MM.1S (cell line): ENCODE measurements at places on chromosomes 1 and 21.

GRCh38 chr1:17502326-17502778, 37.1 kb upstream of the ARHGEF10L start:
- peak; percentile 73 for DNase-seq

DNA sequence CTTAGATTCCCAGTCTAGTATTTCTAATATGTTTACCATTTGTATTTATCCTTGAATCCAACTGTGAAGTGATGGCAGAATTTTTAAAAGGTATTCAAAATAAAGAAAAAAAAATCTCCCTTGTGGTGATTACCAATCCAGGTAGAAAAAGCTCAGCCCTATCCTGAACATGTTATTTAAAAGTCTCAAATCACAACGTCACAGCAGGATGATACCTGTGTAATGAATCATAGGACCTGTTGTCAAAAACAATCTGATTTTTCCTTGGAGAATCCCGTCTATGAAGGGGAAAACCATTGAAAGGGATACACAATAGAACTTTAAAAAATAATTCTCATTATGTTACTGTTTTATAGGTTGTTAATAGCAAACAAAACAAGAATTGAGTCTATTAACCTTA, 76.9 kb upstream of the LBR start:
- DNase-seq = no peak

DNA sequence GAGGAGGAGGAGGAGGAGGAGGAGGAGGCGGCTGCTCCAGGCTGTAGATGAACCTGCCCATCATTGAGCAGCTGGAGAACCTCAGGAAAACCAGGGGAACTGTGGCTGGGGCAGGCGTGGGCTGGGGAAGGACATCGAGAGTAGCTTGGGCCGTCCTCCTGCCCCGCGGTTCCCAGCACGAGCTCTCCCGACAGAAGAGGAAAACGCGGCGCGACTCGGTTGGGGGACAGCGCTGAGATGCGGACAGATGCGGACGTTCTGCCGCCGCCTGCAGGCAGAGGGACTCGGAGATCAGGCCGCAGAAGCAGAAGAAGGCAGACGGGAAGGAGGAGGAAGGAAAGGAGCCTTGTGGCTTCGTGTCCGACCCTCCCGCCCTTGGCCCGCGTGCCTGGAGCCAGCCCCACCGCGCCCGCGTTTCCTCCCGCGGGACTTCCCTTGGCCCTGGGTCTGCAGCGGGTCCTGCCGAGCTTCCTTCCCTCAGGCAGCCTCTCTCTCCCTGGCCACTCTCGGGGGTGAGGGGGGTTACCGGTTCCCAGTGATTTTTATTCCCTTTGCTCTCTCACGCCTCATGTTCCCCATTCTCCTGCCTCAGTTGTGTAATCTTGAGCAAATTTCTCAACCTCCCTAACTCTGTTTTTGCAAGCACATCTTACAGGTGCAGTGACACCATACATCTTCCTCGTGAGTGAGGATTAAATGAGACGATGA, 1.7 kb upstream of the TNFRSF9 start:
- DNase-seq = no peak

DNA sequence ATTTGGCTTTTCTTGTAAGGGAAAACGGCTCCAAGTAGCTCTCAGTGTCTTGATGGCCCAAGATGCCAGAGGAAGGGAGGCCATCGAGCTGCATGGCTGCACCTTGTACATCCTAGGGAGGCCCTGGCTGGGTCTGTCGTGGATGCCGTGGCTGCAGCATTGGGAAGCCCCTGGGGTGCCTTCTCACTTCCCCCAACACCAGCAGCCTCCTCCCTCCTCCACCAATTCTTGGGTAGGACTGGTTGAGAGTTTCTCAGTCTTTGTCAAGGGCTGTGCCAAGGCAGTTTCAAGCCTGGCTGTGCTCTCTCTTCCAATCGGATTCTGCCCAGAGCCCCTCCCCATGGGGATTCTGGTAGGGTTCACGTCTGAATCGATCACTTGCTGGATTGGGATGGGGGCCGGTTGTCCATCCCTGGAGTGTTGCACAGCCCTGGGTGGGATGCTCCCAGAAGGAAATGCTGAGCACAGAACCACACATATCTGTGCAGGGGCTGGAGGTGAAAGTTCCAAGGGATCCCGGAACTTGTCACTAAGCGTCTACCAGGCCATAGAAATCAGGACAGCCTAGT, 14.0 kb upstream of the SPSB1 start:
- DNase-seq = no peak

GRCh38 chr21:31929548-31929947, 56.7 kb downstream of the HUNK start:
- DNase-seq = no peak

- no peak for DNase-seq
Observed at GRCh38 chr21:34180826-34181359, 107.5 kb downstream of the MRPS6 start.

DNA sequence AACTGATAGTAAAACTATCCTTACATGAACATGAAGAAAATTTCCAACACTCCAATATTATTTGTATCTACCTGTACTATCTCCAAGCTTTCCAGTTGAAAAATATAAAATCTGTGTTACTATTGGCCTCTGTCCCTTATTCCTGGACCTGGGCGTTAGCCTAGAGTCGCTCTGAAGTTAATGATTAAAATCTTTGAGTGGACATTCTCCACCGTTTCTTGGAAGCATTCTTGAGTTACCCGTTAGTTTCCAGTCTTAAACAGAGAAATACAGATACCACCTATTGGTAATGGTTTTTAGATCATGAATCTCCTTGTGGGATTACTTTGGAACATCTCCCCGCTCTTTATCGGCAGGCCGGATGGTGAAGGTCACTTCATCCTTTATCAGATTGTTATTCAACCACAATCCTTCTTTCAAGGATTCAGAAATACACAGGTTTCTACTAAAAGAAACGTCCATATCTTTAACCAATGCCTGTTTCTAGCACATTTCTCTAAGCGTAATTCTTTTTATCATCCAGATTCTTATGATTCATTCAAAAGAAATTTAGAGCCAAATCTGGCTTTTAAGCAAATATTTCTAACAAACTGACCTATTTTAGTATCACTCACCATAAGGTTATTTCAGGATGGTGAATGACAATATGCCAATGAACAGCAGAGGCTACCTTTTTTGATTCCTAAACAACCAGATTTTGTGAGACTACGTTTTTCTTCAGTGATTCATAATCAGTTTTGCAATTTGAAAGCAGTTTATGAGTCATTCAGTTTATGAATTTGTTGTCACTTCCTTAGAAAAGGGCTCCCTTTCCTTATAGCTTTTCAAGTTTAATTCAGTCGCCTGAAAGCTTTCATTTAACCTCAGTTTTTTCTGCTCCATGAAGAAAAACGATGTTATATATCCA, 70.2 kb upstream of the ERRFI1 start:
- DNase-seq = no peak

- no peak for DNase-seq
Observed at GRCh38 chr1:86993269-86993985, 79.0 kb downstream of the HS2ST1 start.

- no peak for DNase-seq
Observed at GRCh38 chr1:11465307-11465706, 13.6 kb upstream of the DISP3 start.

GRCh38 chr1:168321945-168322344, 41.3 kb downstream of the TBX19 start:
- DNase-seq = peak; percentile 76

GRCh38 chr21:45618287-45618686, 25.2 kb upstream of the PCBP3 start:
- no peak for DNase-seq

DNA sequence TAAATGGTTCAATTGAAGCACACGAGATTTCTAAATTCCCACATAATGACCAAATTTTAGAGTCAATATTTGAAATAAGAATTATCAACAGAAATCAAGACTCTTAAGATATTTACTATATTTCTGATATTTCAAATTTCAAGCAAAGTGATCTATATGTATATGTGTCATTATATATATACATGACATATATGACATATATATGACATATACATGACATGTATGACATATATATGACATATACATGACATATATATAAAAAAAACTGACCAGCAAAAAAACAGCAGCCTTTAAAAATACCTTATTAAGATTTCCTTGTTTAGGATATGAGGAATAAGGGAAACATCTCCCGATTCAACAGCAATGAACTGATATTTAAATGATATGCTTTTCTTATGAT, 266.2 kb downstream of the FAF1 start:
- DNase-seq = no peak

- no peak for DNase-seq
Observed at GRCh38 chr1:191634801-191635508, 523.3 kb upstream of the RGS18 start.

GRCh38 chr1:44812822-44813543, 4.7 kb downstream of the BTBD19 start:
- no peak for DNase-seq

DNA sequence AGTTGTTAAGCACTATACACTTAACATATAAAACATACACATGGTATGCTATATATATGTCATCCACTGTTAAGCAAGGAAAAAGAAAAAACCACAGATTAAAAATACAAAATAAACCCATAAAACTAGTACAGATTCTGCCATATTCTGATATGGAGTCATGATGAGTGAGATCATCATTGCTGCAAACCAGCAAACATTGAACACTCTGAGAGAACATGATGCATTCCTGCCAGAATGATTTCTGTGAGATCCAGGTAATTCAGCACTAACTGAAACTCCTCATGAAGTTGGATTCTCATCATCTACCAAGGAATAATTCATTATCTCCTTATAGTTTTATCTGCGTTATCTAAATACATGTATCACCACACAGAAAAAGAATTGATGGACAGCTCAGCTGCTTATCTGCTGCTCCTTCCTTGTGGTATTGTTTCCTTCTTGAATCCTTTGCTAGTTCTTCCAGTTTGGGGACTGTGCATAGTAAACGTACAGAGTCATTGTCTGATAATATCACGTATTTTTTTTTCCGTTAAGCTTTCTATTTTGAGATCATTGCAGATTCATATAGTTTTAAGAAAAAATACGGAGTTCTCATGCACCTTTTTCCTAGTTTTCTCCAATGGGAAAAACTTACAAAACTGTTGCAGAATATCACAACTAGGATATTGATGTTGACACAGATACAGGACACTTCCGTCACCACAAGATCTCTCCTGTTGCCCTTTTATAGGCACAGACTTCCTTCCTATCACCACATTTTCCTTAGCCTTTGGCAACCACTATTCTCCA, 9.3 kb downstream of the RAB4A start:
- no peak for DNase-seq
